B cell (primary cell): ENCODE measurements at places on chromosomes 6 and 20.

DNA sequence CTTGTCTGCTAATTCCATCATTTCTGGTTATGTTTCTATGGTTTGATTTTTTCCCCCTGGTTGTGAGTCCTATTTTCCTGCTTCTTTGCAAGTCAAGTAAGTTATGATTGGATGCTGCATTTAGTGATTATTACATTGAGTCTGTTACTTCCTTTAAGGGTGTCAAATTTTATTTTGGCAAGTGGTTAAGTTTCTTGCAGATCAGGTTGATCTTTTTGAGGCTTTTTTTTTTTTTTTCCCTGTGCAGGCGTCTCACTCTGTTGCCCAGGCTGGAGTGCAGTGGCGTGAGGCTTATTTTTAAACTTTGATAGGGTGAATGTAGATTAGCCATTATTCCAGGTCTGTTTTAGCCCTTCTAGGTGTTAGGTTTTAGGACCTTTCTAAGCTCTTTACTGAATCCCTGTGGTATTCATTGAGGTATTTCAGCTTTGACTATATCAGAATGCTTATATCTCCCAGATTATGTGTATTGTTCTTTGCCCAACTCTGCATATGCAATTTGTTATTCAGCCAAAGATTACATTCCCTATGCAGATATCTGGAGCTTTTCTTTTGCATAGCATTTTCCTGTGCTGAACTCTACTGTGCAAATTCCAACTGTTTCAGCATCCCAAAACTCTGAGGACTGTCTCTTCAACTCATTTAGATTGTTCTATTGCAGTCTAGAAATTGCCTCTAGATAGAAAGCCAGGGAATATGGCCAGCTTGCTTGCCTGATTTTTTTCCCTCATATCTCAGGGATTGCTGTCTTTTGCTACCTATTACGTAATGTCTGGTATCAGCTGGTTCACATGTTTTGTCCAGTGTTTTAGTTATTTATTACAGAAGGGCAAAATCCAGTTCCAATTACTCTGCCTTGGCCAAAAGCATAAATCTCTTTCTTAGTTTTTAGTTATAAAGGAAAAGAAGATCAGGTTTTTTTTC lies 113.3 kb downstream of the AFG1L start:
- DNase-seq = no peak

DNA sequence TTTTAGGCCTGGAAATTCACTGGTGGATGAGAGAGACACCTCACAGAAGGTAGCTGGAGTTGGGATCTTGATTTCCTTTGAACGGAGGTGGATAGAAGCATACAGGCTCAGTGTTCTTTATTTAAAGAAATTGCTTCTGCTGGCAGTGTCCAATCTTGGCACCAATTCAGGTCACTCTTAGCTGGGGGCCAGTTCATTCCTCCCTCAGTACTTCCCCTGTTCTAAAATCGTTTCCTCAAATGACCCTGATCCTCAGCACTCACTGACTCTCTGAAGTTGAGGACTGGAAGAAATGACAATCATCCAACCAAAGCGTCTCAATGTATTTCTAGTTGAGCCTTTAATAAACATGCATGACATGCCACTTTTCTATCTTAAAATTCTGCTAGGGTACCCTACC lies 472.5 kb upstream of the BTBD3 start:
- no peak for DNase-seq

- DNase-seq = peak; percentile 30
Measured at GRCh38 chr6:149054559-149055194, 262.8 kb upstream of the TAB2 start.

DNA sequence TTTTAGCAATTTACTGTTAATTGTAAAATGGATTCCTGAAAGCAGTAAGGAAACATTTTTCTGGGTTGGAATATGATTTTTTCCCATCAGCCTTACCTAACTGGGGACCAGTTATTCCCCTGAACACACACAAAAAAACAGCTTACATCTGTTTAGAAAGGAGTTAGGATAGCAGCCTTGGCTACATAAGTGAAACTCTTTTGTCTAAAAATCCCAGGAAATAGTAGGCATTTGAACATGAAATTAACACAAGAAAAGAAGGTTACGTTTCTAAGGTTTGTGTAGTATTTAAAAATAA lies 696.2 kb upstream of the MARCKS start:
- DNase-seq = no peak

DNA sequence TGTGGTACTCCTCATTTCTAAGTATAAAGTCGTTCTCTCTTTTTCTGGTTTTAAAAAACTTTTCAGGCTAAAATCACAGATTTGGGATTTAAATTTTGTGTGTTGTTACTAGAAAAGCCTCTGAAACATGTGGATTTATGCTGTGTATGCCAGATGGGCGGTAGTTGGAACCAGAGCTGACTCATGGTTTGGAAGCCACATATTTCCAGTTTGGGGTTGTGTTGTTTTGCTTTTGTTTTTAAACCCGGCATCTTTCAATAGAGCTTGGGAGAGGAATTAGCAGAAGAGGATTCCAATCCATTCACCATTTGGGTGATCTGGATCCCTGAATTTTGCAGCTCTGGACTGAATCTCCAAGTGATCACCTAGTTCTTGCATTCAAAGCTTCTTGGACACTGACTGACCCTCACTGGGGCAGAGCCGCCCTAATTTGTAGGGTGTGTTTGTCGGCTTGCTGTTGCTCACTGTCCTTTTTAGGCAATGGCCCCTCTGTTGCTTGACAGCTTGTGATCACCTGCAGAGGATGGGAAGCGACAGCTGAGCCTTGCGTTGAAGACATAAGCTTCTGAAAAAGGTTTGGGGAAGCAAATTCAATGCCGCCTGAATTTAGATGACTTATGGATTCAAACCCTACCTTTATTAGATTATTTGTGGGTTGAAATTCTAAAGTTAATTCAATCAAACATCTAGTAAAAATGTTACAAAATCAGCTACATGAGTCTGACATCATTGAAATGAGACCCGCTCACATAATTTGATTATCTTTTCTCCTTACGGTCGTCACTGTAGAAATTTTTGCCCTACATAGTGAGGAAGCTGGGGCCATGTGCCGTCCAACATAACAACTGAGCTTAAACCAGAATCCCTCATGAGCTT lies 79.9 kb upstream of the CD83 start:
- DNase-seq = no peak

DNA sequence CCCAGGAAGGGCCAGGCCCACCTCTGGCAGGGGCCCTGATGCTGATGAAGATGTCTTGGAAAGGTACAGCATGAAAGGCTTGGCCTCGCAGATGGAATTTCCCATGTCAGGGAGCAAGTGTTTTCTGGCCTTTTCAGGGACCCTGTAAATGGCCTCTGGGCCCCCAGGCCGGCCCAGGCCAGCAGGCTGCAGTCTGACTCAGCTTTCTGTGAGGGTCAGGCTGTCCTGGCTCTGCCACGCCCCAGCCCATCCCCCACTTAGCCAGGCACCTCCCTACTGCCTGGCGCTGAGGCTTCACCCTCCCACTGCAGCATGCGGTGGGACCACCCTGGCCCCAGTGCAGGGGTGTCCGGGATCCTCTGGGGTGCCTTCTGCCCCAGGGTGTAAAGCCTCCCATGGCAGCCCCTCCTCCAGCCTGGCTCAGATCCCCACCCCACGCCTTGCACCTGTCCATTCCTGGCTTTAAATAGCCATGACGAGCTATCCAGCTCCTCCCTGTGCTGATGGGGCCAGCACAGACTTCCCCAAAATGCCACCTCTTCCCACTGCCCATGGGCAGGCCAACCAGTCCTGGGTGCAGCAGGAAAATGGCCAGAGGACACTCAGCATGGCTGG lies 35.6 kb upstream of the GATA5 start:
- DNase-seq = no peak

GRCh38 chr6:139529420-139529819 lies 155.0 kb upstream of the CITED2 start:
- DNase-seq = no peak

- no peak for DNase-seq
Measured at GRCh38 chr20:34904202-34904621, 27.8 kb downstream of the ACSS2 start.

DNA sequence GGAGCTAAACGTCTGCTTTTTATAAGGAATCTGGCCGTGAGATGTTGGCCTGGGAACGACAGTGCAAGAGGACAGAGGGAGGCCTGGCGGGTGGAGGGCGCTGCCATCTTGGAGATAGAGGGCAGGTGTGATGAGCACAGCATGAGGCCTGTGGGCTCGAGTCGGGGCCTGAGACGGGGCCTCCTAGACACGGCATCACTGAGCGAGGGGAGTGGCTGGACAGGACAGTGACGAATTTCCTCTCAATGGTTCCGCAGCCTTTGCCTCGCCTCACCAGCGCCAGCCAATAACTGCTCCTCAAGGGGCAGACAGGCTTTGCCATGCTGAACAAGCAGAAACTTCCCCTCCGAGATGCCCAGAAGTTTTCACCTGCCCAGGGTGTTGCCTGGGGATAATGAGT lies 376.7 kb downstream of the THBS2 start:
- no peak for DNase-seq

- DNase-seq = no peak
Measured at GRCh38 chr6:150145830-150146229, 3.0 kb downstream of the PPP1R14C start.

GRCh38 chr6:3426927-3427686 lies 29.7 kb downstream of the SLC22A23 start:
- no peak for DNase-seq

GRCh38 chr20:881051-881782 lies 34.9 kb downstream of the ANGPT4 start:
- no peak for DNase-seq

GRCh38 chr6:24125980-24126379 lies at the start of gene NRSN1:
TSS of gene NRSN1 (plus strand) at chr6:24126215. CDS start at chr6:24134328, 8,113 bp downstream.
- DNase-seq = no peak

- peak; percentile 38 for DNase-seq
Measured at GRCh38 chr6:63307581-63308246, 12.1 kb downstream of the LGSN start.

DNA sequence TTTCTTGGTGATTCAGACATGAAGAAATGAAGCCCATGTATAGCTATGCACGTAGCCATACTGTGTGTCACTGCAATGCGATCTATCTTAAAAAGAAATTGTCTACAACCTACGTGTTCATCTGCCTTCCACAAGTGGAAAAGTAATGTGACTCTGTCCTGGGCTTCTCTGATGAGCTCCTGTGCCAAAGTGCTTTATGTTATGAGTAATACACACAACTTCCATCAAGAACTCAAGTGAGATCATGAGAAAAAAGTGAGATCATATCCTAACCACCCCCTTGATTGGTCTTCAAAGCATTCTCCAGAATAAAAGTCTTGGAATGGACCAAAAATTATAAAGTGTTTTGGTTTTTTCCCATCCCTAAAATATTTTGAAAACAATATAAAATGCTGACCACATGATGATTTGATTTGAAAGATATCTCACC lies 114.3 kb downstream of the DST start:
- DNase-seq = no peak

DNA sequence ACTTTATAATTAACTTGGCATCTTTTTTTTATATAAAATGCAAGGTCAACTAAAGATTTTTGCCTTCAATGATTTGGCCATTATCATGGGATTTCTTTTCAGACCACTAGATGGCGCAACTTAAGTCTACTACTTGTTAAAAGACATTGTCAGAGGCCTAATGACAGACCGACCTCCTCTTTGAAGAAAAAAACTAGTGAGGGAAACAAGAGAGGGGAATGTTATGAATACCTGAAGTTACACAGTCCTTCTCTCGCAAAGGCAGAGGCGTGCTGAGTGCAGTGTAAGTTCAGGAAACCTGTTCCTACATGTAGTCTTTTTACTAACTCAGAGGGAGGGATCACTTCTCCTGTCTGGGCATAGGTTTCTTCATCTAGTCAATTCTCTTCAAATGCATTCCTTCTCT lies 9.3 kb downstream of the TRAPPC3L start:
- peak; percentile 75 for DNase-seq

GRCh38 chr6:97102145-97102790 lies 177.7 kb downstream of the KLHL32 start:
- DNase-seq = no peak

- no peak for DNase-seq
Measured at GRCh38 chr6:56683882-56684281, 41.2 kb upstream of the DST start.

- DNase-seq = no peak
Measured at GRCh38 chr20:64205611-64206026, 41.4 kb downstream of the MYT1 start.

- DNase-seq = no peak
Measured at GRCh38 chr6:74631564-74631963, 574.3 kb downstream of the COL12A1 start.

- no peak for DNase-seq
Measured at GRCh38 chr20:64254156-64254555, 1.4 kb upstream of the PCMTD2 start.

- peak; percentile 59 for DNase-seq
Measured at GRCh38 chr6:26327450-26328264, 37.3 kb upstream of the BTN3A2 start.

DNA sequence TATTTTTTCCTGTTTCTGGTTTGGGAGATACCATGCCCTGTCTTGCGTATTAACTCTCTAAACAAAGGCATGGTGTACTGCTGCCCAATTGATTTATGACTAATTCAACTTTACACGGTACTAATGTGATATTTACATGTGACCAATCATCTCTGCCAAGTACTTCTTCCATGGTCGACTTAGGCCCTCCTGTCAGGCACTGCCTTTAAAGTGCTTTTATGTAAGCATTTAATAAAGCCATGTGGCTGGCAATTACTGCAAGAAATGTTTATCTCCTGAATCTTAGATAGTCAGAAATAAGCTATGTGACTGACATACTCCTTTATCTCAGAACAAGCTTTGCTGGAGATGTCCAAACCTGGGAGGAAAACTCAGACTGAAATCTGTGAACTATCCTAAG lies 323.4 kb downstream of the BTBD3 start:
- DNase-seq = no peak

GRCh38 chr6:116812051-116812650 lies 16.7 kb downstream of the GPRC6A start:
- no peak for DNase-seq
